ENCODE measurements at places on chromosomes 3 and 15. TPM values are rescaled to one million over a fixed set of nuclear protein-coding genes. Genes with fewer than 3 reads are reported as not detected.

DNA sequence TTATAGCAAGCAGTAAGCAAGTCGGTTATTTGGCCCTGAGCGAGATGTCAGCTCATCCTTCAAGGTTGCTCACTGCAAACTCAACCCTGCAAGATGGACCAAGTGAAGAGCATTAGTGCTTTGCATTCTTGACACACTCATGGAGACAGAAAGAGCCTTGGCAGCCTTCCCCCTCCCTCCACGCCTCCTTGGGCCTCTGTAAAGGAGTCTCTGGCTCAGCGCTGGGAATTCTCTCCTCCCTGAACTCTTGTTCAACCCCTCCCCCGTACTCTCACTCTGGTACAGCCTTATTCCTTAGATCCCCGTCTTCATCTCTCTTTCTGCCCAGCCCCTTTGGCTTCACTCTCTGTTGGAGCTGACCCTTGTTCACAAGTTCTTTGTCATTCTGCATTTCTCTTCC, 2.2 kb upstream of the CX3CR1 start:
- H3K4me3 ChIP-seq: no peak overlapping the region
- H3K27ac ChIP-seq: no peak overlapping the region
- no peaks in the 10 kb centered on the region for H3K4me1 ChIP-seq
- no peaks in the 10 kb centered on the region for H3K36me3 ChIP-seq

- no peak for DNase-seq
- H3K27ac ChIP-seq: peak within 1 kb of the TSS; percentile 27
- H3K4me3 ChIP-seq: peak within 1 kb of the TSS; percentile 45
- H3K27me3 ChIP-seq: no peaks in the 10 kb centered on the region
These were observed at the start of gene PLA2G4F for GRCh38 chr15:42156243-42156922. TSS of gene PLA2G4F (minus strand) at chr15:42156636. CDS start at chr15:42156549, 87 bp downstream.

- H3K27ac ChIP-seq: no peak overlapping the region
- no peak for DNase-seq
- peaks cover 4% of the 10 kb centered on the region for H3K4me1 ChIP-seq
- H3K4me3 ChIP-seq: no peak overlapping the region
- no peaks in the 10 kb centered on the region for H3K36me3 ChIP-seq
These were observed 80.5 kb upstream of the CDIN1 start for GRCh38 chr15:36498916-36499315.

GRCh38 chr3:47996440-47996839, 19.8 kb downstream of the MAP4 start:
- no peak overlapping the region for H3K27ac ChIP-seq
- no peaks in the 10 kb centered on the region for H3K36me3 ChIP-seq

GRCh38 chr3:196192524-196193051, 18.6 kb downstream of the ZDHHC19 start:
- H3K4me1 ChIP-seq: no peaks in the 10 kb centered on the region
- DNase-seq: no peak
- no peaks in the 10 kb centered on the region for H3K27me3 ChIP-seq
- no peak overlapping the region for H3K4me3 ChIP-seq
- H3K36me3 ChIP-seq: no peaks in the 10 kb centered on the region
- H3K27ac ChIP-seq: peak overlapping the region; percentile 18

DNA sequence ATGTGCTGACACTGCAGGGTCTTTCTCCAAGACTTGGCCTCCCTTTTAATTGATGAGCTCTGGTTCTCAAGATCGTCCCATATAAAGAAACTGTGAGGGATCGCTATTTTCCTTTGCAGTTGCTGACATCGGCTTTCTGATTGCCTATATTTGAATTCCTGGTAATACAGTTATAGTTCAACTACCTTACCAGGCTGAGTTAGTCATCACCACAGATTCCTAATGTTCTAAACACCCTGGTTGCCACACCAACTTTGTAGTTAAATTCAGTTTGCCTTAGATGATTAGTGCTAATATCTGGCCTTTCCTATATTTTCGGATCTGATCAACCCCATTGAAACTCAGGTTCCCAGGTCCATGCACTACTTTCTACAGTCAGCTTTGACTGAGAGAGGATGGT, 125.0 kb downstream of the GMNC start:
- H3K27me3 ChIP-seq: no peaks in the 10 kb centered on the region
- H3K27ac ChIP-seq: no peak overlapping the region
- no peaks in the 10 kb centered on the region for H3K4me1 ChIP-seq
- H3K4me3 ChIP-seq: no peak overlapping the region
- DNase-seq: no peak
- H3K36me3 ChIP-seq: no peaks in the 10 kb centered on the region

DNA sequence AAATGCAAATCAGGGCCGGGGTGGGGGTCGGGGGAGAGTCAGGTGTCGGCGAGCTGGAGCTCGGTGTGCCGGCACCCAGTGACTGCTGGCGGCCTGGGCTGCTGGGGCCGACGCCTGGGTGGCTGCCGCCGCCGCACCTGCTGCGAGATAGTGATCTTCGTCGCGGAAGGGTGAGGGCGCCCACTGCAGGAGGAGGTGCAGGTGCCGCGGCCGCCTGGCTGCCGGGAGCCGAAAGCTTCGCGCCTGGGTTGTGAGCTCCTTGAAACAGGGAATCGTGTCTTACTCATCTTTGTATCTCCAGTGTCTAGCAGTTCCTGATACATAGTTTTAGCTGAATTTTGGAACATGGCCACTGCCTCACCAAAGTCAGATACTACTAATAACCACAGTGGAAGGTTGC, 64.0 kb upstream of the CPOX start:
- H3K4me3 ChIP-seq: no peak overlapping the region
- DNase-seq: no peak
- H3K27ac ChIP-seq: no peak overlapping the region
- H3K4me1 ChIP-seq: no peaks in the 10 kb centered on the region
- H3K36me3 ChIP-seq: no peaks in the 10 kb centered on the region
- no peaks in the 10 kb centered on the region for H3K27me3 ChIP-seq

DNA sequence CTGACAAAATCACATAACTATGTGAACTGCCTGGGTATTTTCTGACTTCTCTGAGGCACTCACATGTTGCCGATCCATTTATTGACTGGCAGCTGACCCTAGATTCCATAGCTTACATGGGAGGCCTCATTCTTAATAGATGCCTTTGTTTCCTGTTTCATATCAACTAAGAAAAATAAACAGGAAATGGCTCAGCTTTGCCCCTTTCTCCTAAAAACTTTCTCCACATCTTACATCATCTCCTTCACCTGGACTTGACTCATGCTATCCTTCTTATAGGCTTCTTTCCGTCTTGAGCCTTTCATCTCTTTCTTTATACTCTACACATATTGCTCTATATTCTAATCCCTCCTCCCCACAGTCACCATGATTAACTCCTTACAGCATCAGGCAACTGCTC, 38.0 kb downstream of the TXNRD3 start:
- no peak overlapping the region for H3K4me3 ChIP-seq
- H3K27ac ChIP-seq: no peak overlapping the region
- no peaks in the 10 kb centered on the region for H3K36me3 ChIP-seq
- DNase-seq: no peak
- H3K4me1 ChIP-seq: no peaks in the 10 kb centered on the region

HCN4 gene
- total RNA-seq: 0.25 TPM

CPLX3 gene
- not detected for total RNA-seq

SEMA6D gene
- 34.9 TPM for total RNA-seq

SERPINI2 gene
- total RNA-seq: not detected

VPS18 gene
- total RNA-seq: 21.4 TPM

ZNF770 gene
- total RNA-seq: 28.2 TPM
